ENCODE measurements at places on chromosomes 1 and 21.

DNA sequence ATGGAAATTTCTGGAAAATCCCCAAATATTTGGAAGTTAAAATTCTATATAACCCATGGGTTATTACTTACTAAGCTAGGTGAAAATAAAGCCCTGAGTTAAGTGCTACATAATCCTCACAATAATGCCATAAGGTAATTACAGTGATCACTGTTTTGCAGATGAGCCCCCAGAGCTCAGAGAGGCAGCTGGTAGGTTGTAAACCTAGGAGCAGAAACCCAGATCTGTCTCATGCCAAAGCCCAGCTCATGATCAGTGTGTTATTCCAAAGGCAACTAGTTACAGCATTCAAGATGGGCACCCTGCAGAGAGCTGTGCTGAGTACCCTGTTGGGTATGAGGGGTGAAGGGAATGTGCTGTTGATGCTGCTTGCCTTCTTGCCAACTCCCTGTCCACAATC lies 10.8 kb upstream of the MYOG start:
- no peak for DNase-seq

DNA sequence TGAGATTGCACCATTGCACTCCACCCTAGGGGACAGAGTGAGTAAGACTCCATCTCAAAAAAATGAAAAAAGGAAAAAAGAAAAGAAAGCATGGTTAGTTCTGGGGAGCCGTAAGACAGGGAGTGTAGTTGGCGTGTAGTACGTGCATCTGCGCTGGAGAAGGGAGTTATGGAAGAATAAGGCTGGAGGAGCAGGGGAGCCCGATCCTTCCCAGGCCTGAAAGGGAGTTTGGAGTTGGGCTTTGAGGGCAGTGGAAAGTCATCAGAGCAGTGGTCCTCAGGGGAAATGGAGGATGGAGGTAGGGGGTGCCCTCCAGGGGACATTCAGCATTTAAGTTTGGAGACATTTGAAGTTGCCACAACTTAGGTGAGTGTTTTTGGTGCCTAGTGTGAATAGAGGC lies 11.3 kb upstream of the TMEM201 start:
- DNase-seq, result no peak

GRCh38 chr1:171037626-171038025 lies 53.1 kb upstream of the FMO3 start:
- DNase-seq, result no peak

- no peak for DNase-seq
Measured at GRCh38 chr1:90291431-90292216, 296.7 kb downstream of the ZNF326 start.

DNA sequence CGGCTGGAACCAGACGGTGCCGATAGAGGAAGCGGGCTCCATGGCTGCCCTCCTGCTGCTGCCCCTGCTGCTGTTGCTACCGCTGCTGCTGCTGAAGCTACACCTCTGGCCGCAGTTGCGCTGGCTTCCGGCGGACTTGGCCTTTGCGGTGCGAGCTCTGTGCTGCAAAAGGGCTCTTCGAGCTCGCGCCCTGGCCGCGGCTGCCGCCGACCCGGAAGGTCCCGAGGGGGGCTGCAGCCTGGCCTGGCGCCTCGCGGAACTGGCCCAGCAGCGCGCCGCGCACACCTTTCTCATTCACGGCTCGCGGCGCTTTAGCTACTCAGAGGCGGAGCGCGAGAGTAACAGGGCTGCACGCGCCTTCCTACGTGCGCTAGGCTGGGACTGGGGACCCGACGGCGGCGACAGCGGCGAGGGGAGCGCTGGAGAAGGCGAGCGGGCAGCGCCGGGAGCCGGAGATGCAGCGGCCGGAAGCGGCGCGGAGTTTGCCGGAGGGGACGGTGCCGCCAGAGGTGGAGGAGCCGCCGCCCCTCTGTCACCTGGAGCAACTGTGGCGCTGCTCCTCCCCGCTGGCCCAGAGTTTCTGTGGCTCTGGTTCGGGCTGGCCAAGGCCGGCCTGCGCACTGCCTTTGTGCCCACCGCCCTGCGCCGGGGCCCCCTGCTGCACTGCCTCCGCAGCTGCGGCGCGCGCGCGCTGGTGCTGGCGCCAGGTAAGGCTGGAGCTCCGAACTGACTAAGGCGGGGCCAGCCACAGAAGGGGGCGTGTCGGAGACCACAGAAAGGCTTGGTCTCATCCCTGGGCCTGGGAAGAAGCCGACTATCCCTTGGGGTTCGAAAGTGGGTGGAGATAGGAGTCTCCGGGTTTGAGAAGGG lies 486 bp downstream of the SLC27A3 start:
- DNase-seq, result no peak

DNA sequence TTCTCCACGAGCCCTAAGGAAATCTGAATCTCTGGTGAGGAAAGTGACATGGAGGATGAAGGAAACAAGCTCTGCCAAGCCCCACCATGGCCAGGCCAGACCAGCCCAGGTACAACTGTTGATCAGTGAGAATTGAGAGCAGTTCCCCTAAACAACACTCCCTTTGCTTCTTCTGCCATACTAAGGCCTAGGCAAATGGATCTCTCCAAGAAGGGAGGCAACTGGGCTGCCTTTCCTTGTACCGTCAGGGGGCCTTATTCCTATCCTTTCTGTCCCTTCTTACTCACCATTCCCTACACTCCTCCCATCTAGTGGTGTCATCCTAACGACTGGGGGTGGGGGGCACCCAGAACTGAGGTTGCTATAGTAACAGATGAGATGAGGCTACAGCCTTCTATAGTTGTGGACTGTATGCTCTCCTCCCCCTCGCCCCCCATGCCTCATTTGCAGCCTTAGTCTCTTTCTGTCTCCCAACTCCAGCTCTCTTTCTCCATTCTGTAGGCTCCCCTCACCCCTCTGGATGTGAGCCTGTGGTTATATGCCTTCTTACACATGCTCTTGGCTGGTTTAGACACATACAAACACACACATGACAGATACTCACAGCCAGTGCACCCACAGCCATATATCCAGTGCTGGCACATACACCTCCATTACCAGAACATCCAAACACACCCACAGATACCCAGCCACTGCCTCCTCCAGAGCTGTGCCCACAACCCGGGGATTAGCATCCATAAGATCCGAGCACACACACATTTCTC lies 3.6 kb downstream of the PEA15 start:
- no peak for DNase-seq

GRCh38 chr21:34845521-34846451 lies 177.0 kb downstream of the CLIC6 start:
- DNase-seq, result no peak

DNA sequence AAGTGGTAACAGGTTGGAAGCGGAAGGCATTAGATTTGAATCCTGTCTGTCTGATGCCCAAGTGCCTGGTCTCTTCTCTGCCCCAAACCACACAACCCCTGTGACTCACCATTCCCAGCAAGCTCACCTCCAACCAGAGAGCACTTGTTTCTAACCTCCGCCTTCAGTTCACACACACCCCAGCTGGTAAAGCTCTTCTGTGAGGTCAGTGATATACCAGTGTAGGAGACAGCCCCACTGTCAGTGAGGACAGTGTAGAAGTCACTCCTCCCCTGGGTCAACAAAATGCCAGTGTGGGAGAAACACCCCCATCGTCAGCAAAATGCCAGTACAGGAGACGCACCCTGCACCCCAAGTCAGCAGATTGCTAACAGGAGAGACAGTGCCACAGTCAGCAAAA lies 2.6 kb downstream of the RIMS3 start:
- DNase-seq, result no peak

DNA sequence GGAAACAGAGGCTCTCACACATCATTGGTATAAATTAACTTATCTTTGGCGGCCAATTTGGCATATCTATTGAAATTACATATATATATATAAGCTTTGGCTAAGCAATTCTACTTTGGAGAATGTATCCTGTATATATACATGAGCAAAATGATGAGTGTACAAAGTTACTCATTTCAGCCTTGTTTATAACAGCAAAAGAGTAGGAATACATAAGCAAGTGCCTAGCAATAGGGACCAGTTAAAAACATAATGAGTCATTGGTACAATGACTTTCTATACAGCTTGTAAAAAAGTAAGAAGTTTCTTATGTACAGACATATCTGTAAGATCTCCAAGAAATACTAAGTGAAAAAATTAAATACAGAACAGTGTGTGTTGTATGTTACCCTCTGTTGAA lies 190.8 kb downstream of the LTN1 start:
- no peak for DNase-seq

DNA sequence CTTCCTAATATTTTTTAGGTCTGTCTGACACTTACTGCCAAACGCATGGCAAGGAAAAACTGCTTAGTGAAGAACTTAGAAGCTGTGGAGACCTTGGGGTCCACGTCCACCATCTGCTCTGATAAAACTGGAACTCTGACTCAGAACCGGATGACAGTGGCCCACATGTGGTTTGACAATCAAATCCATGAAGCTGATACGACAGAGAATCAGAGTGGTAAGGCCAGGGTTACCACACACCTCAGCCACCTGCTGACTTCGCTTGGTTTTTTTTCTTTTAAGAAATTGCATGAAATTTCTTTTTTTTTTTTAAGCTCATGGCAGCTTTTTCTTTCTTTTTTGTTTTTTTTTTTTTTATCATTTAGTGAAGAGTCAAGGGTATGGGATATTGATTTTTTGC lies 17.2 kb downstream of the ATP1A1 start:
- DNase-seq, result no peak

- DNase-seq, result no peak
Measured at GRCh38 chr21:44390886-44391285, 37.5 kb downstream of the TRPM2 start.

DNA sequence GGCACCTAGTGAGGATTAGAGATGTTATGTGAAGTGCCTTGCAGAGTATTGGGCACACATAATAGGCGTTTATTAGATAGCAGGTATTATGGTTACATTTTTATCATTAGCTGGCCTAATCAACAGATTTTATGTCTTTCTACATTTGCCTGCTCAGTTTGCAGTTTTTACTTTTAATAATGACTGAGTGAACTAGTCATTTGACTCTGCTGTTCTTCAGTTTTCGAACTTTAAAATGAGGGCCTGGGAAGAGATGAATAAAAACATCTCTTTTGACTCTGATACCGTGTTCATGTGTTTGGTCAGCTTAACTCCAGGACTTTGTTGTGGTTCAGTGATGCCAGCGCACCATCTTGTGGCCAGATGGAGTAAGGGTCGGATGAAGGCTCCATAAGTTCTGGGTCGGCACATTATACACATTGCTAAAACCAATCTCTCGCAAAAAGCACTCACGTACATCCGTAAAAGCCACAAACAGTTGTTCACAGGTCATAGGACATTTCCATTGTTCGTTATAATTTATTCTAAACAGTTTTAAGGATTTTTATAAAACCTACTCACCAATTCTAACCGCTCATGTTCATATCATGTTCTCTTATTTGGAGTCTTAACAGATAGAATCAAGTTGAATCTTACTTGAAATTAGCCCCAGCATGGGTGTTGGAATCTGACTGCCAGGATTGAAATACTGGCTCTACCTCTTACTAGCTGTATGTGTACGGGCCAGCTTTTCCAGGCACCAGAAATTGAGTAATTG lies 78.4 kb upstream of the GPR88 start:
- peak; percentile 66 for DNase-seq

- DNase-seq, result no peak
Measured at GRCh38 chr1:168974117-168974516, 132.4 kb upstream of the ATP1B1 start.

DNA sequence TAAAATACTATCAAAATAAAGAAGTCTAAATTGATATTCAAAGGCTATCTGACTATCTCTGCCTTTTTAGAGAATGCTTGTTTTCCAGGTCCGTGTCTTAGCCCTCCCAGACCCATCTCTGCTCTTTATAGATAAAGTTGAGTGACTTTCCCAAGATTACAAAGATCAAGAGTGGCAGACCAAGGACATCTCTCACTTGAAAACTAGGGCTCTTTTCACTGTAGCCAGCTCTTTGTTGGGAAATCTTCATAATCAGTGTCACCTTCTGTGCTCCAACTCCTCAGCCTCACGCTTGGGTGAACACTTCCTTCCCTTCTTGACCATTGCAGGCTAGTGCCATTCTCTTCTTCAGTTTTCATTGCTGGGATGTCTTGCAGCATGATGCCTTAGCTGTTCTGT lies 211.1 kb downstream of the PBX1 start:
- no peak for DNase-seq

DNA sequence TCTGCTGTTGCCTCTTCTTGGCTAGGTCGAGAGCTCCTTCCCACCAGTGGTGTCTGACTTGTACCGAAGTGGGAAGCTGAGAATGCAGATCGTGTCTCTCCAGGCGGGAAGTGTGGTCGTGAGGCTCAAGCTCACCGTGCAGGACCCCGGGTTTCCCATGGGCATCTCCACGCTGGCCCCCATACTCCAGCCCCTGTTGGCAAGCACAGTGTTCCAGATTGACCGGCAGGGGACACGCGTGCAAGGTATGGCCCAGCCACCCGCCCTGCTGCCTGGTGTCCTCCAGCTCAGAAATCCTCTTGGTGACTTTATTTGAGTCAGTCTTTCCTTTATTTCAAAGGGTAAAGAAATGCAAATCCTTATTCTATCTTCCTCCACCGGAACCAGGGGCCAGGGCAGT lies 32.7 kb downstream of the UMODL1 start:
- DNase-seq, result no peak

DNA sequence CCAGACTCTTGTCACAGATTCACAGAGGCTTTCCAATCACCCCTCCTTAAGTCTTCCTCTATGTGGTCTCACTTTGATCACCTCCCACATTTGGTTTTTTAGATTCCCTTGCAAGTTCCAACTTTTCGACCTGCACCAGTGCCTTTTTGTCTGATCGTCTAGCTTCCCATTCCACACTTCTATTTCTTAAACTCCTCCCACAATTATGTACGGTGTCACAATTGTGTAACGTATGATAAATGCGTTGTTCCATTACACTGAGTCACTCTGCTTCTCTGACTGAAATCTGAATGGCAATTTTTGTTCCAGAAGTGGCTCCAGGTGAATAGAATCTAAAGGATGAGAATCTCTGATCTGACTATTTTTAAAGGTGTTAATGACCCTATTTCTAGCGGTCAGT lies 320.1 kb downstream of the LMX1A start:
- no peak for DNase-seq

GRCh38 chr1:118871582-118872171 lies 116.5 kb downstream of the TBX15 start:
- DNase-seq, result no peak

DNA sequence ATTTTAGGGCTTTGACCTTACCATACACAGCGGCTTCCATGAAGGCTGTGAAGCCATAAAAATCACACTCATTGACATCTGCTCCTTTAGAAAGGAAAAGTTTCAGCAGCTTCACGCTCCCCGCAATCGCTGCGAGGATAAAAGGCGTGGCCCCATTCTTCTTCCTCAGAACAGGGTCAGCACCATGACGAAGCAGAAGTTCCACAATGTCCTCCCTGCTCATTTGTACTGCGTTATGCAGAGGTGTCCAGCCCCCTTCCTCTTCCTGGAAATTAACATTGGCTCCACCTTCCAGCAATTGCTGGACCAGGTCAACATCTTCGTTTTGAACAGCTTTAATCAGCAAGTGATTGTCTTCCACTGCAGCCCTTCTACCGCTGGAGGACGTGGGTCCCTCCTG lies 2.7 kb downstream of the RNASEL start:
- DNase-seq, result no peak

GRCh38 chr1:235158680-235159079 lies 2.4 kb downstream of the RBM34 start:
- DNase-seq, result no peak

Data from hippocampal formation (tissue), 2 donors.